ENCODE measurements at places on chromosomes 7 and 10.

DNA sequence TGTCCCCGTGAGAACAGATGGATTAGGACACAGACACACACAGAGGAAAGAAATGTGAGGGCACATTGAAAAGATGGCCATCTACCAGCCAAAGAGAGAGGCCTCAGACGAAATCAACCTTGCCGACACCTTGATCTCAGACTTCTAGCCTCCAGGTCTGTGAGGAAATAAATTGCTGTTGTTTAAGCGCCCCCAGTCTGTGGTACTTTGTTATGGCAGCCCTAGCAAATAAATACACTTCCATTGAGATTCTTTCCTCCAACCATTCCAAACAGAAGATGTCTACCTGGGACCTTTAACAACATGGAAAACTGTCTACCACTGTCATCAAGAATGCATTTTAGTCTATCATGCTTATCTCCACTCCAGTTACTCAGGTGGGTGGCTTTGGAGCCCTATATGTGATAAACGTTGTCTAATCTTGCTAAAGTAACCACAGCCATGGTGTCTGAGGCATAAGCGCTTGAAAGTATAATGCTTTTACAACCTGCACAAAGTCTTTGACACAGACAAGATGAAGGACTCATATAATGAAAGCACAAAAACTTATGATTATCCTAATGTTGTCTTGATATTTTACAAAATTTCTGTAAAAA lies 244.3 kb downstream of the MTERF1 start:
- peak; percentile 14 for DNase-seq

DNA sequence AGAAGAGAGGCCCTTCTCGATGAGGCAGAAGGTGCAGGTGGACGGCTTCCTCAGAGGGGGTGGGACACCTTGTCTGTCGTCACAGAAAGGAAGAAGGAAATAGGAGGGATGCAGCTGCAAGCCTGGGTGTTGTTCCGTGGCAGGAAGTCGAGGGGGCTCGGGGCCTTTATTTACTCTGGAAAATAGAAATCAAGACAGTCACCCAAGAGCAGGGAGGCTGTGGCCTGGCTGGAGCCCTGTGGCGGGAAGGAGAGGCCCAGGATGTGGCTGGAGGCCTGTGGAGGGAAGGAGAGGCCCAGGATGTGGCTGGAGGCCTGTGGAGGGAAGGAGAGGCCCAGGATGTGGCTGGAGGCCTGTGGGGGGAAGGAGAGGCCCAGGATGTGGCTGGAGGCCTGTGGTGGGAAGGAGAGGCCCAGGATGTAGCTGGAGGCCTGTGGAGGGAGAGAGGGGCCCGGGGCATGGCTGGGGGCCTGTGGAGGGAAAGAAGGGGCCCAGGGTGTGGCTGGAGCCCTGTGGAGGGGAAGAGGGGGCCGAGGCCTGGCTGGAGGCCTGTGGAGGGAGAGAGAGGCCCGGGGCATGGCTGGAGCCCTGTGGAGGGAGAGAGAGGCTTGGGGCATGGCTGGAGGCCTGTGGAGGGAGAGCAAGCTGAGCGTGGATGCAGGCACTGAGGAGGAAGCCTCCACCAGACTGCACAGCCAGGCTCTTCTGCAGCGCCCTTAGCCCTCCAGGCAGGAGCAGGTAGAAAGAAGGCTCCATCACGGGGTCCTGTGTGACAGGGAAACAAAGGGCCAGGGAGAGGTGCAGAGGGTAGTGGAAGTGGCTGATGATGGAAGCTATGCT lies 97.3 kb upstream of the SFMBT2 start:
- DNase-seq = no peak

DNA sequence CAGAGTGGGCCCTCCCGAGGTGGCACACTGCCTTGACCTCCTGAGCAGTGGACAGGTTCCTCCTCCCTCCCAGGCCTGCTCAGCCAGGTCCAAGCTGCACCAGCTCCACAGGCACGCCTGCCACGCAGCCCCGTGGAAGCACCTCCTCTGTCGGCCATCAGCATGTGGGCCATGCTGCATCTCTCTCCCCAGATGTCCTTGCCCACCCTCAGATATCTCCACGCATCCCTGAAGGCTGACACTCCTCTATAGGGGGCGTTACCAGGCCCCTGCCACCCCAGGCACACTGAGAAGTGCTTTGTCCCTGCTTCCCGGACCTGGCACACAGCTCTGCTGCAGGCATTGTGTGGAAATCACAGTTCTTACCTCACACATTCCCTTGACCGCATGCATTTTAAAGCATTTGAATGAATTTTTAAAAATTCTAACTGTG lies 598.5 kb downstream of the SDK1 start:
- DNase-seq = no peak

DNA sequence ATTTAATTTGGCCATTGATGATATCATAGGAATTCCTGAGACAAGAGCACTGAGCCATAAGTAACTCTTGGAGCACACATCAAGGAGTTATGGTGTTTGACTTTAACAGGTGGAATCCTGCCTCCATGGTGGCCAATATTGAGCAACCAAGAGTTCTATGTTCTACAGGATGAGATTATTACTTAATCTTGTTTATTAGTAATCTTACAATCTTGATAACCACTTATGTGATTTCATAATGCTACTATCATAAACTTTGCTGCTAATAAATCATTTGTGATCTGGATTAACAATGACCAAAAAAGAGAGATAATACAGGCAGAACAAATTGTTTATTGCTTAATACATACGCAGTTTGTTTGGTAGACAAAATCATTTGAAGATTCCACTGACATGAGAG lies 27.5 kb upstream of the PDK4 start:
- DNase-seq = no peak

DNA sequence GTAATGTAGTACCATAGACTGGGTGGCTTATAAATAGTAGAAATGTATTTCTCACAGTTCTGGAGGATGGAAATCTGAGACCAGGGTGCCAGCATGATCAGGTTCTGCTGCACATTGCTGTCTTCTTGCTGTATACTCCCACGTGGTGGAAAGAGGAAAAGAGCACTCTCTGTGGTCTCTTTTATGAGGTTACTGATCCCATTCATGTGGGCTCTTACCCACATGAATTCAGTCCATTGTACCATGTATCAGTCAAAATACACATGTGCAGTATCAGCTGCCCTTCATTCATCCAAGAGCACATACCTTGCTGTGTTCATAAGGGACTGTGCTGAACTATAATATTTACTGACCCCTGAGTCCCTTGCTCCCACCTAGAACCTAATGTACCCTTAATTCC lies 17.1 kb downstream of the PNLIPRP2 start:
- DNase-seq = no peak

DNA sequence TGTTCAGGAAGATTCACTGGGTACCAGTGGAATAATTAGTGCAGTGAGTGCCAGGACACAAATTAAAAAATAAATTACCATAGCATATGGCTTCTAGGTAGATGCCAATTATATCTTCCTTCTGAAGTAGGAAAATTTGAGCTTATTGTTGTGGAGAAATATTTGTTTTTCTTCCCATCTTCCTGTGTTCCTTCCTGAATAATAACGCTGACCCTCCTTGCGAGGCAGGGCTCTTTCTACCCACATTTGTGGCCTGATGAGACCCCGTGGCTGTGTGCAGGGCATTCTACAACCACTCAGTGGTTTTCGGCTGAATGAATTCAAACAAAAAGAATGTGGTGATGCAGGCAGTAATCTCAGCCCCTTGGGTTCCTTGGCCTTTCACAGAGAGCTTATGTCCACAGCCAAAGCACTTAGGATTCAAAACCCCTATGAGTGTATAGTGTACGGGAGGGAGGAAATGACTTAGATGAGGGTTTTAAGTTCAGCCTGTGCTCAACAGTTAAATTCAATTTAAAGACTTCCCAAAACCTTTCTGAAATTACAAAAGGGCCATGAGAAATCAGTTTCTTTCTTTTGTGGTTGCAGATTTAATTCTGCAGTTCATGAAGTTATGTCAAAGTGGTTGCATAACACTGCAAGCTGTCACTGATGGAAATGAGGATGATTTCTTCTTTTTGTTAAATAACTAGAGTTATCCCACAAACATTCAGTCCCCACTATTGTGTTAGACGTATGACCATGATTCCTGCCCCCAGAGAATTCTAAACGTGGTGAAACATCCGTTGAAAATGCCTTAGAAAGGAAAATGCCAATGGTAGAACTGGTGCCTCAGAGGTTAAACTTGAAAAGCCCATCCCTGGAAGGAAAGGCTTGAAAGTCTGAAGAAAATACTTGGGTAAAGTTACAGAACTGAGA lies 255.3 kb downstream of the FZD1 start:
- no peak for DNase-seq

DNA sequence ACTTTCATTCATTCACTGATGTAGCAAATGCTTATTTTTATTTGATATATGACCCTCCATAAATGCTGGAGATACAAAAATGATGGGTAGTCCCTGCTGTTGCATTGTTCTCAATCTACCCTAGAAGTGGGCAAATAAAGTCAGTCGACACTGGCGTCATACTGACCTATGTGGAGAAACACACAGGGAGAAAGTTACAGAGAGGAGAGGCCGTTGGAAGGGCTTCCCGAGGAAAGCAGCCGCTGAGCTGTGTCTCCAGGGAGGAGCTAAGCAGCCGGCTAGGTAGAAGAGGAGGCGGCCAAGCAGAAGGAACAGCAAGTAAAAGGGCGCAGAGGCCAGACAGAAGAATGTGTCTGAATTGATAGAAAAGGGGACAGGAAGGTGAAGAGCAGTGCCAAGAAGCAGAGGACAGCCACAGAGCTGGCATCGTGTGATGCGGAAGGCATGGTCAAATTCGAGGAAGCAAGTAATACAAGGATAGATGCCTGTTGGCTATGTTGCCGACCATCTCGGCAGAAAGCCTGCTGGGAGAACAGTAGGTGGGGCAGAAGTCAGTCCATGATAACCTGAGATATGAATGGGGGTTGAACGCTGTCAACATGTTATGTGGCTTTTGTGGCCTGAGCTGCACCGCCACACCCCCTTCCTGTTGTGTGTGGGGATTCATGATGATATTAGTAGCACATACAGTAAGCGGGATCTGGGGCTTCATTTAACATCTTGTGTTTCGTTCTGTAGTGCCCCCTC lies 25.9 kb downstream of the ST8SIA6 start:
- DNase-seq = no peak

DNA sequence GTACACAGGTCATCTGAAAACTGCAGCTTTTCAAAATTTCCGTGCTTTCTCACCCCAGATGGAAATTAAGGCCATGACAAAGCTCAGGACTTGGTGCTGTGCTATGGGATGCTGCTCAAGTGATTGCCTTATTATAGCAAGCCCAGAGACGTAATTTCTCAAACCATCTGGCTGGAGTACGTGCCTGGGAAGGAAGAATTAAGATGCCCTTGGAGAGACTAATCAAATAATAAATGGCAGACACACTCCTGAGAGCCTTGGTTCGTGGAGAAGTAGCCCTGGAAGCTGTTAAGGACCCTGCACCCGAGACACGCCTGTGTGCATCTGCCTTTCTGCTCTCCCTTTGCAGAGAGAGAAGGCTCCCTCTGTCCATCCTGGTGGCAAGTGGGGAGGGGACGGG lies 38.3 kb upstream of the PRLHR start:
- no peak for DNase-seq

- no peak for DNase-seq
Observed at GRCh38 chr10:71294856-71295255, 24.2 kb upstream of the SLC29A3 start.

DNA sequence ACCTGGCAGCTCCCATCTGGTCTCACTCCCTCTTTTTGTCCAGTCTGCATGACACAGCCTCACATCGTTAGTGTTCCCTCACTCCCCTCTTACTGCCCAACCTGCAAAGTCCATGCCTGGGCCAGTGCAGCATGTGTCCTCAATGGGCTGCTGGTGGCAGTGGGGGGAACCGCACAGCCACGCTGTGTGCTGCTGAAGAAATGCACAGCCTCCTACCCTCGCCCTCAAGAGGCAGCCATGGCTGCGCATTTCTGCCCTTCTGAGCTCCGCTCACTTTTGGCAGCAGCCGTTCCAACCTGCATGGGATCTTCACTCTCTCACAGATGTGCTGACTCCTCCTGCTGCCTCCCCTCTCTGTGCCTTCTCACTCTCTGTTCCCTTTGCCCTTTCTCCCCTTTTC lies 103.4 kb downstream of the EGFR start:
- no peak for DNase-seq

- DNase-seq = no peak
Observed at GRCh38 chr7:116315293-116315692, 105.0 kb downstream of the TES start.

DNA sequence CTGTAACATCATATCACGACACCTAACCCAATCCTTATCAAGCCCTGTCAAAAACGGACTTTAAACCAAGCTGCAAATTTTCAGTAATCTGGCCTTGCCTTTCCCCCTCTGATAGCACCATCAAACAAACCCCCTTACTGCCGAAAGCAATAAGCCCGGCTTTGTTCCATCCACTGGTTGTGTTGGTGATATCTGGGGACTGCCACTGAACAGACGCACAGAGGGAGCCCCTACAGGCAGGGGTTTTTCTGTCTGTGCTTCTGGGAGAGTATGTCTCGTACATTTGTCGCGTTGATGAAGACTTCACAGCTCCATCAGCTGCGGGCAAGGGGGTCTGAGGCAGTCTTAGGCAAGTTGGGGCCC lies 550 bp upstream of the PLAU start:
- peak; percentile 27 for DNase-seq

- no peak for DNase-seq
Observed at GRCh38 chr10:102918817-102919245, 737 bp downstream of the CNNM2 start.

DNA sequence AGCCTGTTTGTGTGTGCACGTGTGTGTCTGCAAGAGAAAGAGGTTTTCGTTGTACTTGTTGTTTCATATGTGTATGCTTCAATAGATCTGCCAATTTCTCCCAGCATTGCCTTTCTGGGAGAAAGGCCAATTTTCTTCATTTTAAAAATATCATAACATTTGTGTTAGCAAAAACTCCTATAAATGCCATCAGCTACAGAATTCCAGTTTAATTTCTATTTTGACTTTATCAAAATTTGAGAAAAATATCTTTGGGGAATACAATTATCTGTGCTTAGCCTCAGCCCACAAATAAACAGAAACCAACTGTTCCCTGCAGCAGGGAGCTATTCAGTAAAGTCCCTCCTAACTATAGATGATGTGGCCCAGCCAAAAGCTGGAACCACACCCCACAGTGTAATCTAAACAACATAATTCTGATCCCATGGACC lies 68.3 kb upstream of the MGMT start:
- no peak for DNase-seq

GRCh38 chr7:47179812-47180515 lies 401.9 kb downstream of the TNS3 start:
- peak; percentile 15 for DNase-seq
